ENCODE measurements at places on chromosomes 12 and 14.

DNA sequence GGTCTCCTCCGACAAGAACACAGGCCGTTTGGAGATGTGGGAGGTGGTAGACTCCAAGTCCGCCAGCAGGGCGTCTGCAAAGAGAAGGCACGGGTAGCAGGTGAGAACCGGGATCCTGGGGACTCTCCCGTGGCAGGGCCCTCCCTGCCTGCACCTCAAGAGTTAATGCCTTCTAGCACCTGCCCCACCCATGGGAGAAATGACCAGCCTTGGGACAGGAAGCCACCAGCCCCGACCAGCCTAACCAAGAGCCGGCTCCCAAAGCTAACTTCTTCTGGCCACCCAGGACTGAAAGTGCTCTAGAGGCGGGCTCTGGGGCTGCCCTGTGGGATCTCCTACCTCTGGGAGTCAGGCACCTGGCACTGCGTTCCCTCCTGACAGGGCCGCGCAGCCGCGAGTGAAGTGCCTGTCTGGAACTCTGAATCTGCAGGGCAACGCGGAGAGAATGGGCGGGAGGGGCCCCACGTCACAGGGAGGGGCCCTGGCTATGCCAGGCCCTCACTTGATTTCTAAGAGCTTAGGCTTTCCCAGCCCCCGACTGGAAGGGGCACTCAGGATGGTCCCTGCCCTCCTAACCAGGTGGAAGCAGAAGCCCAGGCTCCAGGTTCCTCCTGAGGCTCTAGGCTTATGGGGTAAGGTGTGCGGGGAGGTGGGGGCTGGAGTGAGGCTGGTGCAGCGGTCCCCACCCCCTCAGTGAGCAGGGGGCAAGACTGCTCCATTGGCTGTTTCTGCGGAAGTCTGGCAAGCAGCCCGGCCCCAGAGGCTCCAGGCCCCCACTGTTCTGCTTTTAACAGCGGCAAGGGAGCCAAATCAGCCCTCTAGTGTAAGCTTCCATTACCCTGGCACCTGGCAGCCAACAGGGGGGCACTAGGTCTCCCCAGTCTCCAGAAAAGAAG is 23.6 kb upstream of the RPLP0 start:
- DNase-seq = no peak

DNA sequence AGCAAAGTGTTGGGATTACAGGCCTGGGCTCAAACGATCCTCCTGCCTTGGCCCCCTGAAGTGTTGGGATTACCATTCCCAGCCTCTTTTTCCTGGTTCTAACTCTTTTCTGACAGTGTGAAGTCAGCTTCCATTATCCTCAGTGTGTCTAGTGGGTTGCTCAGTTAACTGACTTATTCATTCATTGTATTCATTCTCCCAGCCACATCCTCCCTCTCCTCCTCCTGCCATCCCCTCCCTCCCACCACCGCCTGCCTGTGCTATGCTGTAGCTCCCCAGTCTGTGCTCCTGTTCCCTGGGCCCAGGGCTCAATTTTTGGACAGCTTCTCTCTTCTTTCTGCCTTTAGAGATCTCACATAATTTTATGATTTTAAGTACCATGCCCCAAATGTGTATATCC is 19.4 kb downstream of the ATP6V0A2 start:
- no peak for DNase-seq

- DNase-seq = no peak
Measured at GRCh38 chr12:92158796-92159439, 13.3 kb upstream of the BTG1 start.

- DNase-seq = no peak
Measured at GRCh38 chr12:11433664-11434063, 38.3 kb upstream of the PRB2 start.

DNA sequence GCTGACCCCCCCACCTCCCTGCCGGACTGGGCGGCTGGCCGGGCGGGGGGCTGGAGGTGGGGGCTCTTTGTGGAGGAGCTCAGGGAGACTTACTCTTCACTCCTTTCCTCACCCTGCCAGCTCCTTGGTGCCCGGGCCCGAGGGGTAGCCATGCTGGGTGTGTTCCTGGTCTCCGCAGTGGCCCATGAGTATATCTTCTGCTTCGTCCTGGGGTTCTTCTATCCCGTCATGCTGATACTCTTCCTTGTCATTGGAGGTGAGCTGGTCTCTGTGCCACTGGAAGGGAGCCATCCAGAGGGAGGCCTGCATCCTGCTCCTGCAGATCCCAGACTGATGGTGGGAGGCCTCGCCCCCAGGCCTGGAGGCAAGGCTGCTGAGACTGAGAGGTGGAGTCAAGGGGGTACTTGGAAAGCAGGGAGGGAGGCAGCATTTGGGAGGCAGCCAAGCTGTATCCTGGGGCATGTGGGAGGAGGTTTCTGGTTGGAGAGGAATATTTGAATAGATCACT is 19.7 kb downstream of the SOAT2 start:
- no peak for DNase-seq

- DNase-seq = peak; percentile 60
Measured at GRCh38 chr12:69330475-69331473, 17.4 kb upstream of the LYZ start.

DNA sequence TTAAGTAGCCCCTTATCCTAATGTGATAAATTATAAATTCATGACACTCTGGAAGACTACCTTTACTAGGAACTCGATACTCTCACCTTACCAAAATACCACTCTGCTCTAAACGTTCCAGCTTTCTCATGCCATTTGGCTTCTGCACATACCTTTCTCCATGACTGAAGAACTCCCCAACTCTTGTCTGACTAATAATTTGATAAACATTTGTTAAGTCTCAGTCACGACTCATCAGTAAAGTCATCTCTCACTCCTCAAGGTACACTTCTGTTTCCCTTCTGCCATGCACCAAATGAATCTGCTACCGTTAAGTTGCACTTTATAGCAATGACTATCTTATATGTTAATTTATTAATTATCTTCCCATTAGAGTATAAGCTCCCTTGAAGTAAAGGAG is 498.3 kb upstream of the NOVA1 start:
- no peak for DNase-seq

Measured in CD4-positive, alpha-beta T cell treated with Interleukin-15 for 1 hour (primary cell).